ENCODE measurements at places on chromosomes 13 and 19. TPM values are rescaled to one million over a fixed set of nuclear protein-coding genes. Genes with fewer than 3 reads are reported as not detected.

The ZNF417 gene
- 9.4 TPM for total RNA-seq

The ZNF415 gene
- 16.1 TPM for total RNA-seq

The ZNF729 gene
- not detected for total RNA-seq

The FBXO27 gene
- 0.83 TPM for total RNA-seq

The CATSPERD gene
- not detected for total RNA-seq

GRCh38 chr19:32642771-32643170 lies 32.2 kb downstream of the ANKRD27 start:
- no peak for DNase-seq

DNA sequence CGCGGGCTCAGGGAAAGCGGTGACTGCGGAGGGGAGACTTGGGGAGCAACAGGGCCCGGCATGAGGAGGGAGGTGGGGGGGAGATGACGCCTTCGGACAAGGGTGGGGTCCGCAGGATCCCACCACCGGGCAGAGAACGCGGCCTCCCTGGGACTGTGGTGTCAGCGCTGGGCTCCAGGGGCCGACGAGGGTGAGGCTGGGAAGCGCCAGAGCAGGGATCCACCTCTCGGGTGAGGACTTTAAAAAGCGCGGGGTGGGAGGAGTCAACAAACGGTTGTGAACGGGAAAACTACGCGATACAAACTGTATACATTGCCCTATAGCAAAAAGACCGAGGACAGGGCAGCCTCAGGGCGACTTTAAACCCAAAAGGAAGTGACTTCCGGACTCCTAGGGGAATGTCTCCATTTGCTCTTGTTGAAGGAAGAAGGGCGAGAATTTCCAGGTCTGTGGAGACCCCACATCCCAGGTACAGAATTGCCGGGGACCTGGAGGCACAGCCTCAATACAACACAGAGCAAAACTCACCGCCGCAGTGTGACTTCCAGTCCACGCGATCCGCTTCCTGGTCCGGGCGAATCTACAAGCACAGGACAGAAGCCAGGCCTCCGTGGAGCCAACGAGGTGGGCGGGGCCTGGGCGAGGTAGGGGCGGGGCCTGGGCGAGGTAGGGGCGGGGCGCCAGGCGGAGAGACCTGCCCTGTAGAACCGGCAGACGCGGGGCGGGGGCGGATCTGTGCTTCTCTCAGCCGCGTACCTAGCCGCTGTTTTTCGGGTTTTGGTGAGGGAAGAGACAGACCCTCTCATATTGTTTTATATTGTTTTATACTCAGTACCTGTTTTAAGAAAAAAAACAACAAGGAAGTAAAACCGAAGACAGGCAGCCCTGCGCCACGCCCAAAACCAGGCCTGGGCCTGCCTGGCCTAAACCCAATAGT lies at the start of gene ZNF888:
Gene ZNF888, minus strand, starts transcription at position 588 of the 937 bp plus-strand sequence. CDS start 5,555 bp downstream, outside the sequence.
- DNase-seq: peak; percentile 98

- DNase-seq: no peak
Observed at GRCh38 chr19:50712833-50713232, 6.8 kb downstream of the SHANK1 start.

GRCh38 chr13:33281951-33282595 lies 3.5 kb downstream of the STARD13 start:
- DNase-seq: no peak

- DNase-seq: no peak
Observed at GRCh38 chr19:14889994-14890642, 4.2 kb upstream of the OR7A17 start.

DNA sequence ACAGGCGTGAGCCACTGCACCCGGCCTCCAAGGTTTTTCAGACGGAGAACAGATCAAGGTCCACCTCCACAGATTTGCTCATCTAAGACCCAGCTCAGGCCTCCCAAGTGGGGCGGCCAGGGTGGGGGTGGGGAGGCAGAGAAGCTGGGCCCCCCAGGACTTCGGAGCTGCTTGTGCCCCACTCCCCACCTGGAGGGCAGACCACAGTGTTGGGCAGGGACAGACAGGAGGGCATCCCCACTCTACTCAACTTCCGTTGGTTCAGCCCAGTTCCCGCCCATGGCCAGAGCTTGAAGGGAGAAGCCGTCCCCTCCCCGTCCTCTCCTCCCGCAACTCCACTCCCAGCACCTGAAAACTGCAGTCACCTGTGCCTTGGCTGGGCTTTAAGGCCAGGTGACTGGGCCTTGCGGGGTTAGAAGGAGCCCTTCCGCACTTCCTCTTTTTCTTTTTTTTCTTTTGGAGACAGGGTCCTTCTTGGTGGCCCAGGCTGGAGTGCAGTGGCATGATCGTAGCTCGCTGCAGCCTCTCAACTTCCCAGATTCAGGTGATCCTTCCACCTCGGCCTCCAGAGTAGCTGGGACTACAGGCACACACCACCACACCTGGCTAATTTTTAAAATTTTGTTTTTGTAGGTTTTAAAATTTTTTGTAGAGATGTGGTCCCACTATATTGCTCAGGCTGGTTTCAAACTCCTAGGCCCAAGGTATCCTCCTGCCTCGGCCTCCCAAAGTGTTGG lies 734 bp upstream of the LRRC8E start:
- no peak for DNase-seq

DNA sequence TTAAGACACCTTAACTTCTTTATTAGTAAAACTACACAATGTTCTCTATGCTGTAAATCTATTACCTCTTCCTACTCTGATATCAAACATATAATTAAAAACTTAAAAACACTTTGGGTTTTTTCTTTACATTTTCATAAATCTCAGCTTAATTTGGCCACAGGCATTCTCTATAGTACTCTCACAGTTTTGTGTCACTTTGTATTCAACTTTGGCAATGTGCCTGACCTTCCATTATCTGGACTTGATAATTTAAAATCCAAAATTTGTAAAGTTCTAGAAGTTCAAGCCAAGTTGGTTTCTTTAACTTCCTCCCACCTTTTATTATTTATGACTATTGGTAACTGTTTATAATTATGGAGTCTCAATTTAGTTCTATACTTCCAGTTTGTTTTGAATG lies 46.4 kb downstream of the VWA8 start:
- no peak for DNase-seq

GRCh38 chr19:18091217-18091608 lies 4.5 kb upstream of the IL12RB1 start:
- no peak for DNase-seq

DNA sequence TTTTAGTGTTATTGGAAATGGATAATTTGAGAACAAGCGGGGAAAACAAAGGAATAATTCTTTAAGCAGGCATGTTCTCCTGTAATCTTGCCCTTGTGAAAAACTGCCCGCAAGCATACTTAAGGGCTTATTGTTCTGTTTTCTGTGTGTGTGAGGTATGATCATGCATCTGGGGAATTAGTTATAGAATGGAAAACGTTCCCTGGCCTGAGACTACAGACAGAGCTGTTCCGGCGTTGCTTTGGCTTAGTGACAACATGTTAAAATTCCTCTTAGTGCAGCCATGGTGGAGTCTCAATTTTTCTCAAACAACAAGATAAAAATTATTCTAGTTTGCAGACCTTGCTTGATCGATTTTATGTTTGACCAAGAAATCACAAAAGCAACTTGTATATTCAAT lies 560.2 kb upstream of the SPRY2 start:
- no peak for DNase-seq

GRCh38 chr13:33493672-33494365 lies 208.3 kb upstream of the STARD13 start:
- DNase-seq: no peak

- no peak for DNase-seq
Observed at GRCh38 chr19:32976223-32976805, 4.3 kb downstream of the FAAP24 start.

DNA sequence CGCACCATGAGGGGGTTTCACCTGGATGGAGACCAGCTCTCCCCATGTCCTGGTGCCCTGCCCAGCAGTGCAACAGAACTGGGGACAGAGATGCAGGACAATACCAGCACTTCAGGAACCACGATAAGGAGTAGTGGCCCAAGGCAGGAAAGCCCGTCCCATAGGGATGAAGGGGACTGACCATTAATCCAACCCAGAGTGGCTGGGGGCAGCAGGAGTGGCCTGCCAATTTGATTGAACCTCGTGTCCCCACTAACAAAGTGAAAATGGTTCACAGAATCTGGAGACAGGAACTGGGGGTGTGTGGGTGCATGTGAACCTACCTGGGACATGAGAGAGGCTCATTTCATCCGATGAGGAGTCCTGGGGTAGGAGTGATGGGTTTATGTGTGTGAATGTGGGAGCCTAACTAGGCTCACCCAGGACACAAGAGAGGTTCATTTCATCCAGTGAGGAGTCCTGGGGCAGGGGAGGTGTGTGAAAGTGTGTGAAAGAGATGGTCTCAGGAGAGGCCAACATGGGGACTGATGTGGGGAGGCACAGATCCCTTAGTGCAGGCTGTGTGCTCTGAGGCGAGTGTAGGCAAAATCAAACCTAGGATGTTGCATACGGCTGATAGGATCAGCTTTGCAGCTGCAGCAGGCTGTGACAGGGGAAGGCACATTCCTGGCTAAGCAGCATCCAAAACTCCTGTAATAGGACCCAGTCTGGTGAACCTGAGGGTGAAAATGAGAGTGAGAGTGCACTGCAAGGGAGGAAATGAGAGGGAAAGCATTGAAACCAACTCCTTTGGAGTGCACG lies 98.2 kb downstream of the ZNF429 start:
- DNase-seq: no peak
